Stimulated activated memory B cell treated with anti-CD40 and anti-IgM and Interleukin-4, amounts not matched to agents 10 μg/mL and 1 μg/mL and 100 μg/mL, for 72 hours (primary cell): ENCODE measurements at places on chromosomes 12 and 14.
A peak's percentile ranks its signal among the peaks of the same experiment; 100 is the strongest.

DNA sequence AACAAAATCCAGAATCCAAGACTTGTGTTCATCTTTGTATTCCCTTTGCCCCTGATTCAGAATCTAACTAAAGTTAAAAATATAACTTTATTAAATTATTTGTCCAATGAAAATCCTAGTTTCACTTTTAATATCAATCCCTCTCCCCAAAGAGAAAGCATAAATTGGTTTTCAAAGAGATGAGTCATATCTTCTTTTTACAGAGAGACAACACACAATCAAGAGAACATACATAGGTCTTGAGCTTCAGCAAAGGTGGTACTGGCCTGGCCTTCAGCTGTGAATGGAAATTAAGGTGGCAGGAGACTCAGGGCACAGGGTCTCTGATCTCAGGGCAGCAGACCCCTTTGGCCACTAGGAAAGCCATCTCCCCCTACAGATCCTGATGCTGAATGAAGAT is 4.3 kb upstream of the ASCL1 start:
- no peak for ATAC-seq

- peak; percentile 18 for ATAC-seq
Observed at GRCh38 chr12:76250256-76250655, 98.0 kb downstream of the BBS10 start.

DNA sequence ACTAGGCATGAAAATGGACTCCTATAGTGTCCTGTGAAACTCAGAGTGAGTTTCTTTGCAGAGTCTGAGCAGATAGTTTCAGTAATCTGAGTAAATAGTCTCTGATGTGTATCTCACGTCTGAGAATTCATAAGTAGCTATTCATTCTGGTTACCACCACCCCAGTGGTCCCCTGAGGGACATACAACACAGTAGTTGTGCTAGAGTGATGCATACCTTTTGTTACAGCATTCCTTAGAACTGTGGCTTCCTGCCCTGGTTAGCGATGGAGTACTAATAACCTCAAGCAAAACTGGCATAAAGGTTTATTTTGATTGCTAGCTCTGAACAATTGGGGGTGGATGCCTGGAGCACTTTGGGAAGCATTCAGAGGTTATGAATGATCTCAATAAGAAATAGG is 114.7 kb downstream of the DAAM1 start:
- ATAC-seq: peak; percentile 24

- no peak for ATAC-seq
Observed at GRCh38 chr12:67761566-67761965, 113.0 kb downstream of the DYRK2 start.

DNA sequence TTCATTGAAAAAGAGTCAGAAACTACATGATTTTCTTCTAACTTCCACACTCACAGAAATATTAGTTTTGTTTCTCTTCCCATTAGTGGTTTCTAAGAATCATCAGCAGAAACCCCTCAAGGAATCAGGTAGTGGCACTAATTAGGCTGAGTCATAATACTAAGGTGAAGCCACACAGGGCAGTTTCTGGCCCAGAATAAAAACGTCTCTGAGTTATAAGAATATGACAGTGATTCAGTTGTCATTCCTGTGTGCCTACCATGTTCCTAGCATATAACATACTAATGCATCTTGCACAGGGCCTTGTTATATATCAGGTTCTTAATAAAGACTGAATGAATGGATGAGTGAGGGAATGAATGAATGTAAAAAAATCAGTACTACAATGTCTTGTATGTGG is 206.0 kb upstream of the PLEKHG7 start:
- ATAC-seq: peak; percentile 76

DNA sequence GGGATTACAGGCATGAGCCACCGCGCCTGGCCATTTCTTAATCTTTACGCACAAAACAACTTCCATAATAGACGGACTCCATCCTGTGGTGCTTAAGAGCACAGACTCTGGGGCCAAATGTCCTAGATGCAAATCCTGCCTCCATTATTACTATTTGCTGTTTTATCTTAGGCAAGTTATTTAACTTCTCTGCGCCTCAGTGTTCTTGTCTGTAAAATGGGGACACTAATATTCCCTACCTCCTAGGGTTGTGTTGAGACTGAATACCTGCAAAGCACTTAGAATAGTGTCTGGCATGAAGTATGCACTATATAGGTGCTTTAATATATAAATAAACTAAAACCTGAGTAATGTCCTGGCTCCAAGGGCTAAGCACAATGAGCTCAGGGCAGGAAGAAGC is 76.4 kb downstream of the CLIP1 start:
- ATAC-seq: no peak

DNA sequence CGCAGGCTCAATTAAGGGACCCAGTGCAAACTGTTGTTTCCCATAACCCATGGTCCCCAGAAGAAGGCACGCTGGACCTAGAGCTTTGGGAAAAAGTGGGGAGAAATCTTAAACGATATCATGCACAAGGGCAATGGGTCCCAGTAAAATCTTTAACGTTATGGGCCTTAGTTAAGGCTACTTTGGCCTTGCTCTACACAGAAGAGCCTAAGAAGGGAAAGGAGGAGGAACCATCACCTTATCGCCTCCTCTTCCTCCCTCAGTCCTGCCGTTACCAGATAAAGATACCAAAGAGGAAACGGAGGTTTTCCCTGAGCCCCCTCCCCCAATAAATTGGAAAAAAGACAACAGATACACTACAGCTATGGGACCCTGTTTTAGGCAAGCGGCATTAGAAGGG is 116.9 kb downstream of the PPHLN1 start:
- ATAC-seq: no peak

DNA sequence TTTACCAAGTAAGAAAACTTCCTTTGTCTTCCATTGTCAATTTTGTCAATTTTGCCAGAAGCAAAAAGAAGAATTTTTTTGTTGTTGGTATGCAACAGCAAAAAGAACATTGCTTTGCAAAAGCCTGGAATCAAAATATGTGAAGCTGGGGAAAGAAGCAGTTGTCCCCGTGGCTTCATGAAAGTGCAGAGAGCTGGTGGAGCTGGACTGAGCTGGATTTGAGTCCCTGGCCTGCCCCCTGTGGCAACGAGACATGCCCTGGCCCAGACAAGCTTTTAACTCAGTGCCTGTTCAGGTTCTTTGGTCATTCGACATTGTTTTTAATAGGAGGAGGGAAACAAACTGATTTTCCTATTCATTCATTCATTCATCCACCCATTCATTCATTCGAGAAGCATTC is 70.3 kb downstream of the SLC15A4 start:
- no peak for ATAC-seq

GRCh38 chr14:94176808-94177207 is 2.7 kb downstream of the PPP4R4 start:
- no peak for ATAC-seq

DNA sequence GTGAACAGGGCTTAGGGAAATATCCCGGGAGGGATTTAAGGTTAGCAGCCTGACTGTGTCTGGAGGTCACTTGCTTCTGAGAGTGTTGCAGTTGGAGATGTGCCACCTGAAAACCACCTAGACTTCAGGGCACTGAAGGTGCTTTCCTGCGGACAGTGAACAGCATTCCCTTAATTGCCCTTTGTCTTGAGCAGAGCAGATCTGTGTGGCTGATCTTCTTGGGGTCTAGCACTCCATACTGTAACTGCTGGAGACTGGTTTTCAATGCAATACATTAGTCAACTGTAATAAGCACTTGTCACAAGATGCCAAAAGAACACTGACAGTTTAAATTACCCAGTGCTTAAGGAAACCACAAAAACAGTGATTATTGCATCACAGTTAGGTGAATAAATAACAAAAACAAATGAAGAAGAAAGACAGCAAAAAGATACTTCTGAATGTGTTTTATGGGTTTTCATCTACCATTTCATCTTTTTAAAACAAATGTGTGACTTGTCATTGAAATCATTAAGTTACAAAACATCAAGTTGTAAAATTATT is 111.8 kb downstream of the PRIMA1 start:
- no peak for ATAC-seq

DNA sequence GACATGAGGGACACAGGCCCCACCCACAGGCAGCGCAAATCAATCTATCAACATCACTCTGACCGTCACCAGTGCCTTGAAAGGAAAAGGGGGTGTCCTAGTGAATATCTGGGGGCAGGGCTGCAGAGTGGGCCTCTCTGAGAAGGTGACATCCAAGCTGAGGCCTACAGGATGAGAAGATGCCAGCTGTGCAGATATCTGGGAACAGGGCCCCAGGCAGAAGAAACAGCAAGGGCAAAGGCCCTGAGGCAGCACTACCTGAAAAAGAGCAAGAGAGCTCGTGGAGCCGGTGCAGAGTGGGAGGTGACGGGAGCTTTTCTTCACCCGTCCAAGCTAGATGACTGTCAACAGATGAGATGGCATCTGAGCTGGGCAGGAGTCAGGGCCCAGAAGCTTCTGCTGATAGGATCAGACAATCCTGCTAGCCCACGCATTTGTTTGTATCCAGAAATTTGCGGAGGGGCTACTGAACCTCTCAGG is 12.5 kb upstream of the TMEM119 start:
- no peak for ATAC-seq
